Activated naive CD8-positive, alpha-beta T cell treated with anti-CD3 and anti-CD28 coated beads, Interleukin-2, amount 10 ng/mL, durations not matched to agents 7 days and 5 days (primary cell): ENCODE measurements at places on chromosomes 5 and 9. TPM values are rescaled to one million over a fixed set of nuclear protein-coding genes. Genes with fewer than 3 reads are reported as not detected.

Gene CSF1R
- 3.6 TPM for total RNA-seq

Gene PCDHA9
- total RNA-seq, result not detected

Gene PCDHA1
- total RNA-seq, result not detected

Gene SUSD3
- total RNA-seq, result 70.4 TPM

Gene PPP3R2
- total RNA-seq, result not detected

Gene ARHGEF37
- 0.82 TPM for total RNA-seq

Gene PNPLA7
- 5.6 TPM for total RNA-seq

Gene SPATA31A3
- total RNA-seq, result not detected

Gene OR1L6
- not detected for total RNA-seq

Gene NTNG2
- total RNA-seq, result 10.9 TPM

Gene DROSHA
- total RNA-seq, result 66.7 TPM

Gene KCTD16
- 0.17 TPM for total RNA-seq

Gene FEM1C
- total RNA-seq, result 15.6 TPM
